MV-4-11 (cell line): ENCODE measurements at places on chromosomes 6 and 20.

- peak; percentile 49 for DNase-seq
These were observed 44.5 kb downstream of the NCOA7 start for GRCh38 chr6:125835221-125835744.

DNA sequence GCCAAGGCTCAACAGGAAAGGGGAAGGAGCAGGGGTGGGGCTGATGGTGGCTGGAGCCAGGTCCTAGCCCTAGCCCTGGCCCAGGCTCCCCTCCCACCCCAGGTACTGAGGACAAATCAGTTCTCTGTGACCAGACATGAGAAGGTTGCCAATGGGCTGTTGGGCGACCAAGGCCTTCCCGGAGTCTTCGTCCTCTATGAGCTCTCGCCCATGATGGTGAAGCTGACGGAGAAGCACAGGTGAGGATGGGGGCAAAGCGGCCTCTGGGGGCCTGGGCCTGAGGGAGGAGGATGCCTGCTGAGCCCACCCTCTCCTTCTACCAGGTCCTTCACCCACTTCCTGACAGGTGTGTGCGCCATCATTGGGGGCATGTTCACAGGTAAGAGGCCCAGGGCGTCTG lies 15.0 kb downstream of the ERGIC3 start:
- no peak for DNase-seq

DNA sequence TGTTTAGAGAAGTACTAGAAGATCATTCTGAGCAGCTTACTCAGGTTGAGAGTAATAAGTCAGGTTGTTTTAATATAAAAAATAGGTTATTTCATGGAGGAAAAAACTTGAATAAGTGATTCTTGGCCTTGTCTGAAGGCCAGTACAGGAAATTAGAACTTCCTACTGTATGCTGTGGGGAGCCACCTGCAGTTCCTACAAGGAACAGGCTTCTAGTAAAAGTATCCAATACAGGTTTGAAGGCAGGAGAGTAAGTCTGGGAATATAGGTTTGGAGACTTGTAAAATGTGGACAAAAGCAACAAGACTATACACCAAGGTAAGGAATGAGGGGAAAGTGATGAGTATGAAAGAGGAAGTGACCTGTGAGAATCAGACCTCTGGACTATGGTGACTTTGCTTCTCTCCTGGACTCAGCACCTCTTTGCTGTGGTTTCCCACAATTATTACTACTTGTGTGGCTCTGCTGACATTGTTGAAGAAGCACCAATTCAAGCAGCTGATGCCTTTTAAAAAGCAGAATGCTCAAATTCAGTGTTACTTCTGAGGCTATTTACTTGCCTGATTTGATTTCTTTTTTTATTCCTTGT lies 278.6 kb downstream of the TBC1D7 start:
- DNase-seq, result no peak

DNA sequence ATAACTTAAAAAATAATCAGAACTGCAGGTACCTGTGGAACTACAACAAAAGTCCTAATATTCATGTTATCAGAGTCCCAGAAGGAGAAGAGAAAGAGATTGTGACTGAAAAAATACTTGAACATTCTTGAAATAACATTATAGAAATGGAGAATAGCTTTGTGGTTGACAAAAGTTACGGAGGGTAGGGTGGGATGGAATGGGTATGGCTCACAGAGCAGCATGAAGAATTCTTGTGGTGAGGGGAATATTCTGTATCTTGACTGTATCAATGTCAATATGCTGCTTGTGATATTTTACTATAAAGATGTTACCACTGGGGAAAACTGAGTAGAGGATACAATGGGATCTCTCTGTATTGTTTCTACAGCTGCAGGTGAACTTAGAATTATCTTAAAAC lies 122.5 kb downstream of the DST start:
- no peak for DNase-seq

DNA sequence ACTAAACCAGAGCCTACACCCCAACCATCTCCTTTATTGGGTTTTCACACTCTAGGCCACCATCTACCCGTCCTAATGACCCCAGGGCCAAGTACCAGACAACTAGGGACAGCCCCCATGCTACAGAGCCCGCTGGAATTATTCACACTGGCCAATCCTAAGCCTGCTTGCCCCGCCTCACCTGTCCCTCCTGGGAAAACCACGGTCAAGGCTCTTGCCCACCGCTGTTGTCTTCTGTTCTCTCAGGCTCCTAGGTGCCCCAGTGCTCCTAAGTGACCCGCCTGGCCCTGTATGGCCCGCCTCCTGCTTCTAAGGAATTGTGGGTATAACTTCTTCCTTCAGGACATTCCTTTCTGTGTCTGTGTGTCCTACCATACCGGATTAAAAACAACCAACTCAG lies 453.4 kb downstream of the CD83 start:
- no peak for DNase-seq

DNA sequence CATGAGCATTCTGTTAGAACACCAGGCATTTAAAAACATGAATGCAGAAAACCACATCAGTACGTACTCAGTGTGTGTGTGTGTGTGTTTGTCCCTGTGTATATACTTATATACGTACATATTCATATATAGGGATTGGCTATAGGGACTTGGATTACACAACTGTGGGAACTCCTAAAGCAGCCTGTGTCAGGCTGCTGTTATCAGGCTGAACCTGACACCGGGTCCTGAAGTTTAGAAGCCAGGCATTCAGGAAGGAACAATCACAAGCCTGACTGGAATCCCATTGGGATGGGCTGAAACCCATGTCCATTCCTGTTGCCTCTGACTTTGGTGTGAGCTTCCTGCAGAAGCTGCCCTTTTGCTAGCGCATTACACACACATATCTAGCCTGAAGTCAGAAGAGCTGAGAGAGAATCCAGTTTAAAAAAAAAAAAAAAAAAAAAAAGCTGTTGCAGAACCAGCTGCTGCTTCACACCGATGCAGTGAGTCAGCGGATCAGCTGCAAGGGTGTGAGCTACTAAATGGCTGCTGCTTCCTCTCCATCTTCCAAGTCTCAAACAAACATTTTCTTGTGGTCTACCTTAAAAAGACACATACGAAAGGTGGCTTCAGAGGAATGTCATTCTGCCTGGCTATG lies 348.1 kb downstream of the THBS2 start:
- DNase-seq, result peak; percentile 49

GRCh38 chr6:140059947-140060346 lies 685.5 kb upstream of the CITED2 start:
- DNase-seq, result no peak

DNA sequence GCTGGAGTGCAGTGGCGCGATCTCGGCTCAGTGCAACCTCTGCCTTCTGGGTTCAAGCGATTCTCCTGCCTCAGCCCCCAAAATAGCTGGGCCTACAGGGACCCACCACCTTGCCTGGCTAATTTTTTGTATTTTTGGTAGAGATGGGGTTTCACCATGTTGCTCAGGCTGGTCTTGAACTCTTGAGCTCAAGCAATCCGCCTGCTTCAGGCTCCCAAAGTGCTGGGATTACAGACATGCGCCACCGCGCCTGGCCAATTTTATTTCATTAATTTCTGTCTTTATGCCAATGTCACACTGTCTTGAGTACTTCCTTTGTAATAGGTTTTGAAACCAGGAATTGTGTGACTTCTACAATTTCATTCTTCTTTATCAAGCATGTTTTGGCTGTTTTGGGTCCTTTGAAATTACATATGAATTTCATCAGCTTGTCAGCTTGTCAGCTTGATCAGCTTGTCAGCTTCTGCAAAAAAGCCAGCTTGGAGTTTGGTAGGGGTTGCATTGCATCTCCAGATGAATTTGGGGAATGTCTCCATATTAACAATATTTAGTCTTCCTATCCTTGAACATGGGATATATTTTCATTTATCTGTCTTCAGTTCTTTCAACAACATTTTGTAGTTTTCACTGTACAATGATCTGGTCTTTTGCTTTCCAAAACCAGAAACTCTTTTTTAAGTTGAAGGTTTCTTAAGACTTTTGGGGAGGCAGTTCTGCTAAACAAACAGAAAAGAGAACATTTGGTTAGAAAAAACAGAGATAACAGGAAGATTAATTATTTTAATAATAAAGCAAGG lies 20.8 kb downstream of the ZFAND3 start:
- peak; percentile 24 for DNase-seq

DNA sequence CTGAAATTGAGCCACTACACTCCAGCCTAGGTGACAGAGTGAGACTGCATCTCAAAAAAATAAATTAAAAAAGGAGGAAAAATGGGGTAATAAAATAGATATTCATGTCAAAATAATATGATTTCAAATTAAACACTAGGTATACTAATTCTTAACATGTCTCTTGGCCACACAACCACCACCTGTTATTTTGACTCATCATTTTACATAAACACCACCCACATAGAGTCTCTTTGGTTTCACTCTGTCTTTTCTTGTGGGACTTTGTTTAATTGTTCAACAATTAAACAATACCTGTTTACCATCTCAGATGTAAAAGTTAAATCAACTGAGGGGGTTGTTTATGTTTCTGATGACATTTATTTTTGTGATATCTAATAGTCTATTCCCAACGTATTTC lies 476.8 kb upstream of the ADGRB3 start:
- no peak for DNase-seq

- DNase-seq, result peak; percentile 62
These were observed 116.0 kb downstream of the TRIM27 start for GRCh38 chr6:28807682-28808280.
